Activated CD4-positive, alpha-beta T cell treated with anti-CD3 and anti-CD28 coated beads, Interleukin-2, amount 10 ng/mL, durations not matched to agents 24 days and 14 days (primary cell): ENCODE measurements at places on chromosomes 16 and 17. TPM values are rescaled to one million over a fixed set of nuclear protein-coding genes. Genes with fewer than 3 reads are reported as not detected.

The LRRC46 gene
- total RNA-seq = 0.33 and 0.44 TPM in 2 replicates

GRCh38 chr17:1001640-1002411 is 4.9 kb downstream of the TIMM22 start:
- H3K4me3 ChIP-seq = no peak overlapping the region
- peak overlapping the region; percentile 63 for H3K27ac ChIP-seq
- no peaks in the 10 kb centered on the region for H3K27me3 ChIP-seq
- H3K4me1 ChIP-seq = peaks cover 23% of the 10 kb centered on the region

- DNase-seq = peak; percentile 91
- H3K4me1 ChIP-seq = peaks cover 45% of the 10 kb centered on the region
- no peaks in the 10 kb centered on the region for H3K27me3 ChIP-seq
- H3K36me3 ChIP-seq = peaks cover 5% of the 10 kb centered on the region
- peak overlapping the region; percentile 82 for H3K4me3 ChIP-seq
Measured at GRCh38 chr16:48613061-48613957, 3.3 kb upstream of the N4BP1 start.

DNA sequence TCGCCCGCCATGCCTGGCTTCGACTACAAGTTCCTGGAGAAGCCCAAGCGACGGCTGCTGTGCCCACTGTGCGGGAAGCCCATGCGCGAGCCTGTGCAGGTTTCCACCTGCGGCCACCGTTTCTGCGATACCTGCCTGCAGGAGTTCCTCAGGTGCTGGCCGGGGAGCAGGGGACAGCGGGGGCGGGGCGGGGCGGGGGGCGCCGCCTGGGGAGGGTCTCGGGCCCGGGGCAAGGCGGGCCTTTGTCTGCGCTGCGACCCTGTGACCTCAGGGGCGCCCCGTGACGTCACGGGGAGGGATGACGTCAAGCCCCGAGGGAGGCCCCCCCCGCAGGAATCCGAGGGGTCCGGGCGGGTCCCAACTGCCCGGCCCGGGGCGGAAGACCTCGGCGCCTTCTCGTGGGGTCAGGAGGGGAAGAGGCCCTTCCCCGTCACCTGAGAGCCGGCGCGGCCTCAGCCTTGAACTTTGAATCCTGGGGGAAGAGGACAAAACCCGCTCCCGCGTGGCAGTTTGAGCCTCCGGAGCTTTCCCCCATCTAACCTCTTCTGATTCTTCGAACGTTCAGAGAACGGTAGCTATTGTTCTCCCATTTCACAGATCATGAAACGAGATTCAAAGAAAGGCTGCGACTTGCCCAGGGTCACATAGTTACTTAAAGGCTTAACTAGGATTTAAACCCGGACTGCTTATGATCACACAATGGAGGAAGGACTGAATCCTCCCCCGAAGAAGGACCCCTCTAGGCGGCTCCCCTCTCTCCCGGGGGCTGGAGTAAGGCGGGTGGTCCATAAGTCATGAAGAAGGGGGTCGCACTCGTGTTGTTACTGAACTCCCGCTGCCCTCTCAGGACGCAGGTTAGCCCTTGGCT is 527 bp downstream of the TRAF4 start:
- H3K27me3 ChIP-seq = no peaks in the 10 kb centered on the region
- DNase-seq = peak; percentile 88
- peak overlapping the region; percentile 86 for H3K27ac ChIP-seq
- peaks cover 38% of the 10 kb centered on the region for H3K4me1 ChIP-seq
- H3K36me3 ChIP-seq = peaks cover 46% of the 10 kb centered on the region

- H3K4me1 ChIP-seq = peaks cover 35% of the 10 kb centered on the region
- peaks cover 9% of the 10 kb centered on the region for H3K36me3 ChIP-seq
- H3K4me3 ChIP-seq = peak overlapping the region; percentile 44
- H3K27me3 ChIP-seq = no peaks in the 10 kb centered on the region
- DNase-seq = peak; percentile 82
- peak overlapping the region; percentile 48 for H3K27ac ChIP-seq
Measured at GRCh38 chr17:48102798-48103715, 1.8 kb upstream of the CBX1 start.

GRCh38 chr17:742147-742793 is 9.8 kb downstream of the GEMIN4 start:
- H3K27me3 ChIP-seq = no peaks in the 10 kb centered on the region
- peaks cover 19% of the 10 kb centered on the region for H3K4me1 ChIP-seq
- no peak overlapping the region for H3K4me3 ChIP-seq
- no peak for DNase-seq
- H3K27ac ChIP-seq = no peak overlapping the region
- H3K36me3 ChIP-seq = peaks cover 77% of the 10 kb centered on the region
